ENCODE measurements at places on chromosomes 2 and 18.

- no peak for DNase-seq
Observed at GRCh38 chr2:226079196-226079595, 679.7 kb downstream of the NYAP2 start.

DNA sequence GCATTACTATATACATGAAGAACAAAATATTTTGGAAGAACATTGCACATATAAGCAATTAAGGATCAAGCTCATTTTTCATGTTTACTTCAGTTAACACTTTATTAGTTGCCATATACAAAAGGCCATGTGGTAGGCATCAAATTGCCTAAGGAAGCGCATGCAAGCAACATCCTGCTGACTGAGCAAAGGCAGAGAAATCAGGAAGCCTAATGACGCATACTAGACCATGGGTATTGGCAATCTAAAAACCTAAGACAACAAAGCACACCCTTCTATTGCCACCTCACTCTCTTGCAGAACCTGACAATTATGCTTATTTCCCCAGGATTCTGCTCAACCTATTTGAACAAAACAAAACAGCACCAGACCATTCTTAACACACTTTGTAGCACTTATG lies 171.9 kb downstream of the STK39 start:
- peak; percentile 10 for DNase-seq

- no peak for DNase-seq
Observed at GRCh38 chr2:217086718-217087117, 226.9 kb upstream of the TNP1 start.

GRCh38 chr2:226183550-226183949 lies 616.1 kb downstream of the IRS1 start:
- DNase-seq: peak; percentile 19

DNA sequence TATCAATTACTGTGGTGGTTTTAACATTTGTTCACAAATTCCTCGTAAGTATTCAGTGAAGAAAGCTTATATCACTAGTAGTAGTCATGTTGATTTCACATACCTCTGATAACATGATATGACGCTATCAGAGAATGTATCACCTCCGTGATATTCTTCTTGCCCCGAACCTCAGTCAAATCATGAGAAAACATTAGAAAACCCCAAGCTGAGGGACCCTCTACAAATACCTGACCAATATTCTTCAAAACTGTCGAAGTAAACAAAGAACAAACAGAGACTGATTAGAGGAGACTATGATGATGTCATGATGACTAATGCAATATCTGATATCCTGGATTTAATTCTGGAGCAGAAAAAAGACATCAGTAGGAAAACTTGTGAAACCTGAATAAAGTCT lies 85.6 kb upstream of the SPOPL start:
- DNase-seq: no peak

- DNase-seq: no peak
Observed at GRCh38 chr18:321865-322467, 54.1 kb upstream of the THOC1 start.

DNA sequence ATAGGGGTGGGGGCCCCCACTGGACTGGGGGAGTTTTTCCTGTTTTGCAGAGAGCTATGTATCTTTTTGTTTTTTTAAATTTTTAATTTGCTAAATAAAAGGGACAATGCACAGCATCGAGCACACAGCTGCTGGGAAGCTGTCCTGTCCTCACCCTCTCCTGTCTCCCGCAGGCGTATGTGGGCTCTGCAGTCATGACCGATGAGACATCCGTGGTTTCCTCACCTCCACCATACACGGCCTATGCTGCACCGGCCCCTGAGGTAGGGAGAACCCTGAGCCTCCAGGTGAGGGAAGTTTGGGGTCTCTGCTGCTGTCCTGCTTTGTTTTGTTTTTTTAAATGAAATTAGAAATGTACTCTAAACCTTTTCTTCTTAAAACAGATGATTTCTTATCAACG lies 27.6 kb downstream of the PLEKHB2 start:
- no peak for DNase-seq

DNA sequence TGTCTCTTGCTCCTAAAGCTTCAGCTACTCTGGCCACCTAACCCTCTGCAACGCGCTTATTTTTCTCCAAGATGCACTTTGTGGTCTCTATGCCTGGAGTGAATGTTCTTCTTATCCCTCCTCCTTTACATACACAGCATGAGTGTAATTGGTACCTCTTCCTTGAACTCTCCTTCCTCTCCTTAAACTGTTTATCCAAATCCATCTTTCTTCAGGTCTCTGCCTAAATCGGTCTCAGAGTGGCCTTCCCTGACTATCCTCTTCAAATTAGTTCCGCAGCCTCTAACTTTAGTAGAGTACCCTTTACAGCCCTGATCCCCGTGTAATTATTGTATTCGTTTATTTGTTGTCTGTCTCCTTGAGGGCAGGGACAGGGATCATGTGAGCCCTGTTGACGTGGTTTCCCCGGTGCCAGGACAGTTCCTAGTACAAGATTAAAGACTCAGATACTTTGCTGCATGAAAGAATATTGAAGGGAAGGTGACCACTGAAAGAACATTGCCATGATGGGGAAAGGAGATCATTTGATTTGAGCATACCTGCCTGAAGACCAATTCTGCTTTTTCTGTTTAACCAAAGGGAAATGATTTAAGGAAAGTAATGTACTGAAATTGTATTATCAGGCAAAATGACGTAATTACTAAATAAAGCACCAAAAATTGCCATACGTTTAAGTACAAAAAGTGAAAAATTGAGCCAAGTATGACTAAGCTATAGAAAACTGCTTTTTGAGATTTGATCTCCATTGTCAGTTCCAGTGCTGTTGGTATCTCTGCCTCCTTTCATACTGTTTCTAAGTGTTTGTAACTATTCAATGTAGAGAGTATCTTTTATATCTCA lies 1.2 kb downstream of the CNOT9 start:
- DNase-seq: peak; percentile 56

GRCh38 chr18:35215026-35215425 lies 25.8 kb upstream of the ZNF397 start:
- no peak for DNase-seq

DNA sequence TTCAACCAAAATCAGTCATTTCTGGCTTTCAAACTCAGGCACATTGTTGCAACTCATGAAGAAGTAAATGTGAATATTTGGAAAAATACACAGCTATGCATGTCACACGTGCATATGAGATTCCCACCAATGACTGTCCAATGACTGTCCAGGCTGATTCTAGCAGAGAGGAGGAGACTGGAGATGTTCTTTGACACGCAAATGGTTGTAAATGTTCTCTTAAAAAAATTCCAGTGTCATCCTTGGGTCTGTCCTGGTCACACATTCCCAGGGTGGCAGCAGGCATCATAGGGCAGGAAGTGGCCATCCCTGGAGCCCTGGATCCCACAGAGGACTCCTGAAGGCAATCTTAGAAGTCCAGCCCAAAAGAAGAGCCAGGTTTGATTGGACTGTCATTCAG lies 40.9 kb downstream of the TWIST2 start:
- DNase-seq: no peak

DNA sequence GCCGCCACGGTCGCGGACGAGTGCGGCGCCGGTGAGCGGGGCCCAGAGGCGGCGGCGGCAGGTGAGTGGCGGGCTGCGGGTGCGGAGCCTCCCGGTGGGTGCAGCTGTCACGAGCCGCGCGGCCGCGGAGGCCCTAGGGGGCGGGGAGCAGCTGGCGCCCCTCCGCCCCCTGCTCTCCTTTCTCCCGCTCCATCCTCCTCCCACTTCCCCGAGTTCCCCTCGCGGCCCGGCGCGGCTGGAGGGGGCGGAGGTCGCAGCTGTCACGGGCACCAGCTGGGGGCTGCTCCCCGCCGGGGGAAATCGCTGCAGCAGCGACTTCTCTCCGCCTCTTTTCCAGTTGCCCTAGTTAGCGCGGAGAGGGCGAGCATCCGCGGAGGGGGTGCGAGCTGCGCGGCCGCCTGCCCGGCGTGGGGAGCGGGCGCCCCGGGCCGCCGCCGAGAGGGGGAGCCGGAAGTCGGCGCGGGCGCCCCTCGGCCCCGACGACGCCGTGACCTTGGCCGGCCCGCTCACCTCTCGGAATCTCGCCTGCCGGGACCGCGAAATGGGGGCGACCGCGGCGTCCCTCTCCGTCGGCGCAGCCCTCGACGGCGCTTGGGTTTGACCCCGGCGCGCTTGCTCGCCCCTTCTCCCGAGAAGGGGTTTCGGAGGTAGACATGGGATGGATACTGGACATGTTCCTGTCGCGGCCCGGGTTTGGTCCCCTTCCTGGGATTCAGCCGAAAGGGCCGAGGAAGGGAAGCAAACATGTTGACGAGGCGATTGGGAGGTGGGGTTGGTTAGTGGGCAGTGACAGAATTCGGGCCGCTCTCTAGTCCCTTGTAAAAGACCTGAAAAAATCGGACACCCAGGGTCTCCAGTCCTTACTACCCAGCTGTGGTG lies 727 bp downstream of the NCOA1 start:
- DNase-seq: peak; percentile 82

DNA sequence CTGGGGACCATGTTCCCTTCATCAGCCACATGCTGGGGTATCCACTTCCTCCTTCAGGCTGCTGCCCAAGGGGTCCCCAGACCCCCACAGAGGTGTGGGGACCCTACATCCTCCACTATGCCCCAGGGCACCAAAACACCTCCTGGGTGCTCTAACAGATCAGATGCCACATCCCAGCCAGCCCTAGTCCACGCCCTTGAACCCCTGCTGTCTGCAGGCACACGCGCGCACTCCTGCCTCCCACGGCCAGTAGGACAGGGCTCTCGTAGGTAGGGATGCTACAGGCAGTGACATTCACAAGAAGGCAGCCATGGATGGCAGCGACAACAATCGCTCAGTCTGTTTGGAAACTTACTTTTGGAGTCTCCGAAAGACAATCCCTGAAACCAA lies 3.0 kb upstream of the GPC1 start:
- no peak for DNase-seq

GRCh38 chr2:98912221-98912851 lies 23.7 kb downstream of the CRACDL start:
- no peak for DNase-seq

GRCh38 chr18:76499637-76500340 lies 4.7 kb upstream of the ZNF516 start:
- DNase-seq: peak; percentile 69

GRCh38 chr2:105537920-105538319 lies 139.1 kb upstream of the FHL2 start:
- no peak for DNase-seq

DNA sequence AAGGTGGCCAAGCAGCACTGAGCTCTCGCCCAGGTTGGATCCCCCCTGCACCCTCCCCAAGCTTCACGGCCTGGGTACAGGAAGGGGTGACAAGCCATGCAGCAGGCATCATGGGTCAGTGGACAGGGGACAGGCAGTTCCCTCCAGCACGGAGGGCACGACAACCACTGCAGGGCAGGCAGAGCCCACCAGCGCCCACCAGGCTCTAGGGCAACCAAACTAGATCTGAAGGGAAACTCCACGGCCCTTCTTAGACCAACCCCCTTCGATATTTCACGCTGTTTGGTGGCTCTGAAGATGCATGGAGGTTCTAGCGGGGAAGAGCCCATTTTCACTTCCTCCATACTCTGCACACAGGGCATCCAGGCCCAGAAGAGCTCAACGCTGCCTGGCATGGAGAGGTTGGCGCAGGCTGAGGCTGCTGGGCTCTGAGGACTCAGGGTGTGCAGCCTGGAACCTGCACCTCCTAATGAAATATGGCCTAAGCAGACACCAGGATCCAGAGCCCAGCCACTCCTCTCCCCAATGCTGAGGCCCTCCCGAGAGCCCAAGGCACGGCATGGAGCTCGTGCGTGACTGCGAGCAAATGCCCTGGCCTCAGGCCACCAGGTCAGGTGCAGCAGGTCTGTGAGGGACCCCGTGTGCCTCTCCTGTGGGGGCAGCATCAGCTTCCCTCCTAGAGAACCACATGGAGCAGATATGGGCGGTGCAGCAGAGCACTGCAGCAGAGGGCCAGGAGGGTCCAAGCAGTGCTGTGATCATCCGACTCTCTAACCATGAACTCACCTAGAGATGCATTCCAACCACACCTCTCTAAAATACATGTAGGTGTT lies 8.7 kb upstream of the MTERF4 start:
- no peak for DNase-seq

- DNase-seq: no peak
Observed at GRCh38 chr2:129117434-129117833, 798.8 kb upstream of the HS6ST1 start.

DNA sequence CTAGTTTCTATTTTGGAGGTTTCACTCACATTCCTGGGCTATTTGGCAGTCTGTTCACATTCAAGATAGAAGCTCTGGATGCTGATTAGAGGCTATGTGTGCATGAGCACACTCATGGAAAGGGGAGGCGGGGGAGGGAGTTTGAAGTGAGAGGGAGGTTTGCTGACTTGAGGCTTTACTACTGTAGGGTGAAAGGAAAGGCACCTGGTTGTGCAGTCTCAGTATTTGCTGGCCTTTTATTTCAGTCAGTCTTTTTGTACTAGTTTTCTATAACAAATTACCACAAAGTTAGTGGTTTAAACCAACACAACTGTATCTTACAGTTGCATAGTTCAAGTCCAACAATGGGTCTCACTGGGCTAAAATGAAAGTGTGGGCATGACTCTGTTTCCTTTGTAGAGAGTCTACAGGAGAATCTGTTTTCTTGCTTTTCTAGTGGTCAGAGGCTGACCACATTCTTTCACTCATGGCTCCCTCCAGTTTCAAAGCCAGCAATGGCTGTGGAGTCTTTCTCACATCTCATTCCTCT lies 47.7 kb upstream of the NR4A2 start:
- DNase-seq: no peak

DNA sequence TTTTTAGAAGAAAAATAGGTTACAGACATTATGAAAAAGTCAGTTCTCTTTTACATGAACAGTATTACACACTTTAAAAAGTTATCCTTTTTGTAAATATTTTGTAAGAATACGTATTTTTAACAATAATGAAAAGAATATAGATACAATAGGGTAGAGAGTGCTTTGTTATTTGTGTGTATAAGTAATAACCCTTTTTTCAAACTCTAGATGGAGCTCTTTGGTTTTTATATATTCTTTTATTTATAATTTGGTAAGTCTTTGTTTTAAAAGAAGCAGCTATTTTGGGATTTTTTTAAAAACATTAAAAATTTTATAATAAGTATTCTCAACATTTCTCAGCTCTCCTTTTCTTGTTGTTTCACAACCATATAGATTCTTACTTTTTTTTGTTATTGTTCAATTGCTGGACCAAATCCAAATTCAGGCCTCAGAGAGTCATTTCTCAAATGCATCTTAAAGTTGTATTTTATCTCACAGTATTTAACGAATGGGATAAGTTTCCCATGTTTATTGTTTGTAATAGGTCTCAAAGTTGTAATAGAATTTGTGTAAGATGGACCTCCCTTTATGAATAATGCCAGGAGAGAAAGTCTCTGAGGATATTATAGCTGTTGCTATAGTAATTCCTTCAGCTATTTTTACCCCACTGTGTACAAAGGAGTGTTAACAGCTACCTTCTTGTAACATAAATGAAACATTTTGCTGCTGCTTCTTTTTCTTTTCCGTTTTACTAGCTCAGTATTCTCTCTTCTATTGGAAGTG lies 46.4 kb downstream of the ACYP2 start:
- no peak for DNase-seq

DNA sequence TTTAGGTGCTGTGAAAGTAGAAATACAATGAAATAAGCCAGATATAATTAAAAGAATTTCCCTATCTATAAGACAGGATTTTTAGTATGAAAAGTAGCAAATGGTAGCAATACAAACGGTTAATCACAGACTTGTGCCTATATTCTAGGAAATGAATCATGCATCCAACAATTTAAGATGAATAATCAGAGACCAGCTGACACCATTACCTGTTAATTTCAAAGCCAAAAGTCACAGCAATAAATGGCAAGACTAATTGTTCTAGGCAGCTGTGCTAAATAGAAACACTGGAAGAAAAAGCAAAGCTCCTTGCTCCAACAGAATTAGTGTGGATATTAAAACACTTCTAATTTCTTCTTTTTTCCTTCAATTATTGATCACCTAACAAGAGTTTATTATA lies 35.1 kb upstream of the MPP4 start:
- DNase-seq: no peak

Data from suppressor macrophage (primary cell).